ENCODE measurements at places on chromosomes 3 and 15.

- DNase-seq, result no peak
Measured at GRCh38 chr15:26790118-26790517, 17.3 kb upstream of the GABRB3 start.

- DNase-seq, result no peak
Measured at GRCh38 chr15:99763827-99764226, 30.6 kb upstream of the LYSMD4 start.

GRCh38 chr15:88703533-88703932 is 64.7 kb downstream of the ISG20 start:
- DNase-seq, result no peak

- DNase-seq, result no peak
Measured at GRCh38 chr3:56962206-56962605, 98.3 kb upstream of the SPATA12 start.

GRCh38 chr3:49028298-49028672 is 913 bp downstream of the IMPDH2 start:
- peak; percentile 4 for DNase-seq

DNA sequence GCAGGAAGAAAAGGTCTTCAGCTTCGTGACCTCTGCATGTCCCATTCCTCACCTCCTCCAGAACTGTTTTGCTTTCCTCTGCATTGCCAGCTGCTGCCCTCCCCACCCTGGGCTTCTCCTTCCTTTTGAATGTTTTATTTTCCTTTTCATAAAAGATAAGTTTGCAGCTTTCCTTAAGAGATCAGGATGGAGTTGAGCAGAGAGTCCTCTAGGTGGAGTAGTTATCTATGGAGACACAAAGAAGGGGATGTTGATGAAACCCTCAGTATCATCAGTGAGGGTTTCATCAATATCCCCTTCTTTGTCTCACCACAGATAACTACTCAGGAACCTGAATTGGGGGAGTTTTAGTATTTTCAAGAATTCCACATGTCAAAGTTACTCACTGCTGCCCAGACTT is 19.0 kb upstream of the SLC25A36 start:
- DNase-seq, result no peak

DNA sequence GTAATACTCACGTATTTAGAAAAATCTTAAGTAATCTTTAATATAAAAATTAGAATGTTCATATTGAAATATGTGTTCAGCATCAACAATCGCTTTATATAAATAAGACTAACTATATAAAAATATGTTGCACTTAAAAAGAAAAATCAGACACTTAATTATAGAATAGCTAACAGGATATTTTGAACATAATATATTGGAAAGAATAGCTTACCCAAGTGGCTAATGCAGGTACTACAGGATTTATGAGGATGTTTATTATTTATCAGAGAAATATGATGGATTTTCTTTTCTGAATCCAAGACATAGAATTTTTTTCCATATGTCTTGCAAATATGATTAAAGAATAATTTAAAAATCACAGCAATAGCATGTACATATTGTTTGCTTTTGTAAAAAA is 567.9 kb upstream of the GBE1 start:
- no peak for DNase-seq

GRCh38 chr3:126053513-126053912 is 30.4 kb downstream of the SLC41A3 start:
- no peak for DNase-seq

DNA sequence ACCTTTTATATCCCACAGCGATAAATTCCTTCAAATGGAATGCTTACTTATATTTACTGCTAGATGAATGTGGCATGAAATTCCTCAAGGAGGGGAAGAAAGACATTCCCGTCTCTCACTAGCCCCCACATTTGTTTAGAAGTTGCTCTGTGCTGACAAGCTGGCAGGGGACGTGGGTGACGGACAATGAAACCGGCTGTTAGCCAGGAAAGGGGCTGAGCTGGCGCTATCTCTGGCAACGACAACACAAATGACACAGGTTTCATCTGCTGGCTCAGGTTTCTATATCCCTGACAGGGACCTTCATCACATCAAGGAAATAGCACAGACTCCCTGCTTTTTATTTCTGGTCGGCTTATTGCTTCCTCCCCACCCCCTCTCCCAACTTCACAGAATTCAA is 15.8 kb downstream of the RUVBL1 start:
- no peak for DNase-seq

- DNase-seq, result no peak
Measured at GRCh38 chr15:60087561-60087960, 83.5 kb downstream of the FOXB1 start.

- DNase-seq, result peak; percentile 30
Measured at GRCh38 chr15:59524331-59524731, 86.3 kb downstream of the FAM81A start.

DNA sequence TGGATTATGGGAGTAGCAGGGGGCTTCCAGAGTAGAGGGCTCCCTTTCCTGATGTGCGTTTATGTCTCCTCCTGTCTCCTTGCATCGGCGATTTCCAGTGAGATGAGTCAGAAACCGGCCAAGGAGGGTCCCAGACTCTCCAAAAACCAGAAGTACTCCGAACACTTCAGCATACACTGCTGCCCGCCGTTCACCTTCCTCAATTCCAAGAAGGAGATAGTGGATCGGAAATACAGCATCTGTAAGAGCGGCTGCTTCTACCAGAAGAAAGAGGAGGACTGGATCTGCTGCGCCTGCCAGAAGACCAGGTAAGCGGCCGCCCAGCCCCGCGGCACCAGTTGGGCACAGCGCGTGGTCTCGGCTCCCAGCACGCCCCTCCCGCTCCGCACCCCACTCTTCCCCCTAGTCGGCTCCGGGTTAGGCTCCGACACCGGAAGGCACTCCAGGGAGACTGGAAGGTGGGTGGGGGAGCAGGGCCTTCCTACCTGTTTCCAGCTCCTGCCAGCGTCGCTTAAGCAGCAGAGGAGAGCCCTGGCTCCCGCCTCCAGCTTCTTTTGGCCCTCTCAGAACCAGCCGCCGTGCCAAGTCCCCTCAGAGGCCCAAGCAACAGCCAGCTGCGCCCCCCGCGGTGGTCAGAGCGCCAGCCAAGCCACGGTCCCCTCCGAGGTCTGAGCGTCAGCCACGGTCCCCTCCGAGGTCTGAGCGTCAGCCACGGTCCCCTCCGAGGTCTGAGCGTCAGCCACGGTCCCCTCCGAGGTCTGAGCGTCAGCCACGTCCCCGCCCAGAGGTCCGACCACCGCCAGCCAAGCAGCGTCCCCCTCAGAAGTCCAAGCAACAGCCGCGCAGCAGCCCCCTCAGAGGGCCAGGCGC is 34.7 kb downstream of the MOBP start:
- peak; percentile 27 for DNase-seq

DNA sequence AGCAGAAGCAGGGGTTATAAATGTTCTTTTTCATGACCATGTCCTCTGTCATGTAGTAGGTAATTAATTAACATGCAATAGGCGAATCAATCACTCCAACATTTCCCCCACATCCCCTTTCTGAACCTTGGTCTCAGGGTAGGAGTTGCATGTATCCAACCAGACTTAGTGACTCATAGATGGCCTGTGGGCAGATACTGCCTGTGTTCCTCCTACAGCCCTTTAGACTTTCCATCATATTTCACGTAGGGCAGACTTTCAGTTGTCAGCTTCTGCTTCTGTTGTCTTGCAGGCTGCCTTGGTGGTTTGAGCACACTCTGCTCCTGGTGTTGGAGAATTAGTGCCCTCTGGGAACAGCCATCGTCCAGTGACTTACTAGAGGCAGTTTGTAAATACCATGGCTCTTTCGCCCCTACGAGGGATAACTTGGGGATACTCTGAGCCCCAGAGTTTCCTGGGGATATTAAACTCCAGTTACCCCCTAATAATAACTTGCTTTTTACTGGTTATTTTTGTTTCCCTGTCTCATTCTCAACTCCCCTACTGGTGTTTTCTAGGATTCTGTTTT is 244.4 kb downstream of the EDEM1 start:
- no peak for DNase-seq

DNA sequence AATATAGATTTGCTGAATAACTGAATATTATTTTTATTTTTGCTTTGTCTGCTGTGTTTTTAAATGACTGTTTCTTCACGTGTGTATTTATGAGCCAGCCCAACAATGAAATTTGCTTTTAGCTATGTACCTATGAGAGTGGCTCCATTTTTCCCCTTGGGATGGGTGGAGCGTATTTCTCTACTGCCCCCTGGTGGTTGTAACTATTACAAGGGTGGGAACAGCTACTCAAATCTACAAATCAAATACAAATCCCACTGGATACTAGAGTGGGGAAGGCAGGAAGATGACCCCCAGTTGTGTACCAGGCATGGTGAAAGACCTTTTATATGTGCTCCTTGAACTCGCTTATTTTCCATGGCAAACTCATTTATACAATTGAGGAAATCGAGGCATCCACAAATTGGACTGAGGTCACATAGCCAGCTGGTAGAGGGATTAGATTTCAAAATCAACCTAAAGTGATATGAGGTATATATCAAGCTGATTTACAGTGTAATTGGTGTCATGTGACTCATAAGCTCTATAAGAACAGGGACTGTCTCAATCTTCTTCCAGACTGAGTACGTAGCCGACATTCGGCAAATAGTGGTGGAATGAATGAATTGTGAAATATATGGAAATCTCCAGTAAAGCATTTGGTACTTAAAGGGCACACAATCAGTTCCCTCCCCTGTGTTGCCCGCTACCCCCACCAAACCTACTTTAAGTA is 69.5 kb upstream of the VEPH1 start:
- DNase-seq, result peak; percentile 58

DNA sequence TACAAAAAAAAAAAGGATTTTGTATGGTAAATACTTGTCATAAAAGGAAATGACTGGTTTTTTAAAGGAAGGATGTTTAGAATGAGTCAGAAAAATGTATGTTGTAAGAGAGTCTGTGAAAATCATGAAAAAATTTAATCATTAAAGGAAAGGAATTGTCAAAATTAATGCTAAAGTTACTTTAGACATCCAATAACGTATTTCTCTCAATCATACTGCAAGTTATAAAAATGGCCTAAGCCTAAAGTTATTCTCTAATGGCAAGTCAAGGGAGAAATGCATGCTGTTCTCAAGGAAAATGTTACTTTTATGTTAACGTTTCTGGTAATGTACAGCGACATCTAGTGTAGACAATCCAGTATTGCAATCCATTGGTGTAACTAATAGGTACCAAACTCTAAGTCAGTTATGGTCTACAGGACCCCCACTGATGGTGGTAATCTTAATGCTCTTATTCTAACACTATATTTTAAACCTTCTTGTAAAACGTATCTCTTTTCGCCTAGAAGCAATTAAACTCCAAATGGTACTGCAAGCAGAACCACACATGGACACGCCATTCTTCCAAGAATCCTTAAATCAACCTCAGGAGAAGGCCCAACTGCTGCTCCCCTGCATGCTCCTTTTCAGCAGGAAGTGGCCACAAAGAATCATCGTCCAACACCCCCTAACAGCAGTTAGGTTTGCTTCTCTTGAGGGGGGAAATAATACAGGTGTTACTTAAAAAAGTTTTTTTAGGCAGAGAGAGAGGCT is 35.2 kb downstream of the NCEH1 start:
- DNase-seq, result no peak
